Karpas-422 (cell line): ENCODE measurements at places on chromosomes 7 and 10. TPM values are rescaled to one million over a fixed set of nuclear protein-coding genes. Genes with fewer than 3 reads are reported as not detected.

DNA sequence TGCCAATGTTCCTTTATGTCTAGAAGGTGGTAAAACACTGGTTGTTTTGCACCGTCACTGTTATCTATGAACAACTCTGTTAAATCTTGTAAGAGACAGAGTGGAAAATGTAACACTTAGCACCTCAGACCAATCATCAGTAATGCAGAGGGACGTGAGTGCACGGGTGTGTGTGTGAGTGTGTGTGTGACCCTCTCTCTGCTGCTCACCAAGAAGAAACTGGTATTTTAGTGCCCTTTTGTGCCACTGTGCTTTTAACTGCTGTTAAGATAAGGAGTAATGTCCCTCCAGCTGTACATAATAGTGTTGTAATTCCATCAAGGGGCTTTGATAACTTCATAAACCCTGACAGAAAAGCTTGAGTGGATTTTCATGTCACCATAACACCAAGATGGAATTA is 130.1 kb downstream of the CREB5 start:
- DNase-seq = no peak
- no peak overlapping the region for H3K27ac ChIP-seq
- H3K36me3 ChIP-seq = 0 out of 2 replicates have a peak, but pooled peaks cover 5% of the 10 kb centered on the region
- no peaks in the 10 kb centered on the region for H3K27me3 ChIP-seq
- no peak overlapping the region for H3K4me3 ChIP-seq

GRCh38 chr7:128398841-128399135 is 11.0 kb downstream of the IMPDH1 start:
- no peak overlapping the region for H3K4me3 ChIP-seq
- no peak overlapping the region for H3K27ac ChIP-seq
- peaks cover 27% of the 10 kb centered on the region for H3K4me1 ChIP-seq
- DNase-seq = no peak
- H3K36me3 ChIP-seq = peaks cover 44% of the 10 kb centered on the region; the same call in 1 of the 2 replicates

Gene CNNM1
- not detected in 2 replicates for total RNA-seq

Gene SEC31B
- 23.6 and 26.6 TPM in 2 replicates for total RNA-seq

Gene SAMD9L
- 14.8 and 26.4 TPM in 2 replicates for total RNA-seq

- no peaks in the 10 kb centered on the region for H3K36me3 ChIP-seq
- no peak for DNase-seq
- no peaks in the 10 kb centered on the region for H3K27me3 ChIP-seq
- H3K4me1 ChIP-seq = no peaks in the 10 kb centered on the region
- no peak overlapping the region for H3K27ac ChIP-seq
These were observed 161.1 kb downstream of the CRPPA start for GRCh38 chr7:16260236-16260728.

GRCh38 chr7:155868955-155869783 is 56.9 kb upstream of the SHH start:
- H3K27ac ChIP-seq = no peak overlapping the region
- no peak for DNase-seq
- H3K36me3 ChIP-seq = no peaks in the 10 kb centered on the region
- no peaks in the 10 kb centered on the region for H3K27me3 ChIP-seq
- H3K4me1 ChIP-seq = no peaks in the 10 kb centered on the region
- no peak overlapping the region for H3K4me3 ChIP-seq

DNA sequence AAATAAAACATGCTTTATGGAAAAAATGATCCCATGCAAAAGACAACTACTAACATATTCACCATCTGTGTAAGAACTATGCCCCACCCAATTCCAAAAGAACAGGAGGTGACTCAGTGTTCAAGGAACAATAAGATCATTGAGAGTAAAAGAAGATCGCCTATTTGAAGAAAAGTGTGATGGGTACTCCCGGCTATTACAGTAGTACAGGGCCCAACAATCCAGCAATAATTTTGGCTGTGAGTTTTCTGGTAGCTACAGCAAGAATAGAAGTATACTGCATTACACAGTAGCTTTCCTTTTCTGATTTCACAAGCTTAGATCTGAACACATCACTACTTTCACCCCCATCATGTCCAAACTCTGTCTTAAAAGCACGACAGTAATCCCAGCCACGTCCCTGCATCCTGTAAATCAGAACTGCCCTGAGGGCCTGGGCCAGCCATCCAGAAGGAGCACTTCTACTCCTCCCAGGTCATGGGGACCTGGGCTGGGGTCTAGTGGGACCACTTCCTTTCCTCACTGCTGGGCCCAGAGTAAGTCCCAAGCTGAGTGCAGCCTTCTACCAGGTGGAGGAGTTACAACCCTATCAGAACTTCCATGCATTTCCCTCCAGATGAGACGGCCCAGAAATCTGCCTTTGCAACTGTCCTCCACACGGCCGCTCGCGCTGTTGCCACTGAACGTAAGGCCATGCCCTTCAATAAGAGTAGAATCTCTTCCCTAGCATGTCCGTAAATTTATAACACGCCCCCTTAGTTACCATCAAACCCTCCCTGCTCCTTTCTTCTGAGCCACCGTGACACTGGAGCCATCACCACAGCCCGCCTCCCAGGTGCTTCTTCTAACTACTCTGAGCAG is 7.9 kb downstream of the ESYT2 start:
- no peak overlapping the region for H3K4me3 ChIP-seq
- peak; percentile 41 for DNase-seq
- H3K36me3 ChIP-seq = no peaks in the 10 kb centered on the region
- peak overlapping the region; percentile 58 for H3K27ac ChIP-seq
- H3K27me3 ChIP-seq = no peaks in the 10 kb centered on the region
